ENCODE measurements at places on chromosomes 3 and 15.

GRCh38 chr15:67188551-67189218 lies 65.8 kb downstream of the AAGAB start:
- no peak for DNase-seq

- DNase-seq: no peak
Observed at GRCh38 chr3:140035871-140036270, 100.9 kb downstream of the CLSTN2 start.

- no peak for DNase-seq
Observed at GRCh38 chr3:32759342-32759741, 58.5 kb upstream of the TRIM71 start.

DNA sequence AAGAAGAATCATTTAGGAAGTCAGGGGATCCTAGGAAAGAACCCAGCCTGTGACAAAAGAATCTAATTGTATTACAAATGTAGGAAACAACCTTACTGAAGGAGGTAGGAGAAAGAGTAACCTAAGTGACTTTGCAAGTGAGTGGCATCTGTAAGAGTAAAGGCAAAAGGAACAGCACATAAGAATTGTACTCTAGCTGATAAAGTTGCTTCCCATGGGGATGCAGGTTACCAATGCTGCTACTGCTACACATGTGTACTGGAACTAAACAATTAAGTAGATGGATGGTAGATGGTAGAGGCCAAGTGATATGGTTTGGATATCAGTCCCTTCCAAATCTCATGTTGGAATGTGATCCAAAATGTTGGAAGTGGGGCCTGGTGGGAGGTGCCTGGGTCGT lies 60.8 kb downstream of the OSBPL10 start:
- DNase-seq: no peak

GRCh38 chr3:13880811-13881156 lies 913 bp upstream of the WNT7A start:
- no peak for DNase-seq

- DNase-seq: no peak
Observed at GRCh38 chr15:68442041-68442440, 10.1 kb upstream of the ITGA11 start.

DNA sequence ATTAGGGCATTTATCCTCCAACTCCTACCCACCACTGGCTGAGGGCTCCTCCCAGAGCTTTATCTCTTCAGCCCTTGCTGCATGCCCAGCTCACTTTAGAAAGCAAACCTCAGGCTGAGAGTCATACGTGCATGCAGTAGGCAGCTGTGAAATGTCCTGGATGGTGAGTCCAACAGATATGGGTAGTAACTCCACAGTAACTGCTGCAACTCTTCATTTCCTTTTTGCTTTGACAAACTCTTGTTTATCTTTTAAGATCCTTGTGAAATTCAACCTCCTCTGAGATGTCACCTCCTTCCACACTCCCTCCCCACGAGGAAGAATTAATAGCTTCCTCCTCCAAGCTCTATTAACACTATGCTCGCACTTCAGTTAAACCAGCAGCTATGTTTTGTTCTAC lies 35.9 kb upstream of the CTNNB1 start:
- DNase-seq: no peak

DNA sequence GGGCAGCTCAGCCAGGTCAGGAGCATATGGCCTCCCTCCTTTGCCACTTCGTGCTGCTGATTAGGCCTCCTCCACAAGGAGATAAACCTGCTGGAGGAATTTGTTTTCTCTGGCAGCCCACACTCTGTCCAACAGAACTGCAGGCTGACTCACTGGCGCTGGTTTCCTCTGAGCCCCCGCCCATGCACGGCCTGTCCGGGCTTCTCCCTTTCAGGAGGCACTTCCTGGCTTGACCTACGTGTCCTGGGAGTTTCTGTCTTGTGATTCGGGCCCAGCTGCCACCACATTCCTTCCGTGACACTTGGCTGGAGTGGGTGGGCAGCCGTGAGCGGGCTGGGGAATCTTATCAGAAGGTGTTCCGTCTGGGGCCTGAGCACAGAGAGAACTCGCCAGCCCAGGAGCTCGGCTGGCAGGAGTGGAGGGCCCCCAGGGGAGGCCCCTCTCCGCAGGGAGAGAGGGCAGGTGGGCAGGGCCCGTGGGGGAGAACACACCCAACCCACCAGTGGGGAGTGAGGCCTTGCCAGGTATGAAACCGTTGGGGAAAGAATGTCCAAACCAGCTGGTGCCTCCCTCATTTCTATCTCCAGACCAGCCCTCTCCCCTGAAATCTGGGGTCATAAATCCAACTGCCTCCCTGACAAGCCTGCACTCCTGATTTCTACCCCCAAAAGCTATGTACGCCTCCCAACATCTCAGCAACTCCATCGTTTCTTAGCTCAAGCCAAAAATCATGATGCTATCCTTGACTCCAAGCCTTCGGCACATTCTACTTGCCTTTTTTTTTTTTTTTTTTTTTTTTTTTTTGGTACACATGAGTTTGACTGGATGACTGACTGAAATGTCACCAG lies 110.6 kb upstream of the MEF2A start:
- no peak for DNase-seq

GRCh38 chr3:105853801-105854432 lies 14.9 kb downstream of the CBLB start:
- DNase-seq: no peak

GRCh38 chr3:113111011-113111707 lies 100.2 kb upstream of the BOC start:
- DNase-seq: peak; percentile 1

- DNase-seq: no peak
Observed at GRCh38 chr15:91335702-91336101, 235.6 kb downstream of the SV2B start.

DNA sequence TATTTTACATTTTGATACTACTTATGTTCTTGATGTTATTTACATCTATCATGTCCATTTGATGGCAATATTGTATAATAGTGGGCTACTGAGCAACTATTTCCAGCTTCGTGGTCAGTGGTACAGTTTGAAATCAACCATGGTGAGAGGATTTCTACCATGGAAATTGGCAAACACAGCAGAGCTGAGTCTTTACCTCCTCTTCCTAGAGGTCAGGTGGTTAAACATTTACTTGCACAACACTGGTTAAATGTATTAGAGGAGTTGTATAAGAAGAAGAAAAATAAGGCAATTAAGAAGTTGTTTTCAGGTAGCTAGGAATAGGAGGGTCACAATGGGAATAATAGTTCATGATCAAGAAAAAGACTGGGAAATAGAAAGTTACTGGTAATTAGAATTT lies 7.2 kb upstream of the PPM1L start:
- DNase-seq: no peak

- DNase-seq: no peak
Observed at GRCh38 chr3:78901544-78901943, 866.3 kb downstream of the ROBO1 start.

- no peak for DNase-seq
Observed at GRCh38 chr3:42511736-42512135, 9.3 kb downstream of the VIPR1 start.

GRCh38 chr3:115667738-115668065 lies 44.4 kb downstream of the GAP43 start:
- no peak for DNase-seq

GRCh38 chr3:154151969-154152368 lies 30.8 kb downstream of the ARHGEF26 start:
- no peak for DNase-seq

DNA sequence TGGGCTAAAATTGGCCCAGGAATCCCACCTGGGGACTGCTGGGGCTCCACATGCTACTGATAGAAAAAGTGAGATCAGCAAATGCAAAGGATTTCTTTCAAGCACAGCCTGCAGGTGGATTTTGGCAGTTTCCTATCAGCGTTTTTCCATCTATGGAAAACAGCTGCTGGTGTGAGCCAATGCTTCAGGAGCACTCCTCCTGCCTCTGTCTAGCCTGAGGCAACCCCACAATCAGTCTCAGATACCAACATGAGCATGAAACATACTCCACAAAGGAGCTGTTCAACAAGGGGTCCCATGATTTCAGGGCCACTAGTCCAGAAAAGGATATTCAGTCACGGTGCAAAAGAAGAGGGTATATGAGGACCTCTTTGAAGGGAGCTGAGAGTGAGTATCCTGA lies 311.5 kb upstream of the THBS1 start:
- no peak for DNase-seq

DNA sequence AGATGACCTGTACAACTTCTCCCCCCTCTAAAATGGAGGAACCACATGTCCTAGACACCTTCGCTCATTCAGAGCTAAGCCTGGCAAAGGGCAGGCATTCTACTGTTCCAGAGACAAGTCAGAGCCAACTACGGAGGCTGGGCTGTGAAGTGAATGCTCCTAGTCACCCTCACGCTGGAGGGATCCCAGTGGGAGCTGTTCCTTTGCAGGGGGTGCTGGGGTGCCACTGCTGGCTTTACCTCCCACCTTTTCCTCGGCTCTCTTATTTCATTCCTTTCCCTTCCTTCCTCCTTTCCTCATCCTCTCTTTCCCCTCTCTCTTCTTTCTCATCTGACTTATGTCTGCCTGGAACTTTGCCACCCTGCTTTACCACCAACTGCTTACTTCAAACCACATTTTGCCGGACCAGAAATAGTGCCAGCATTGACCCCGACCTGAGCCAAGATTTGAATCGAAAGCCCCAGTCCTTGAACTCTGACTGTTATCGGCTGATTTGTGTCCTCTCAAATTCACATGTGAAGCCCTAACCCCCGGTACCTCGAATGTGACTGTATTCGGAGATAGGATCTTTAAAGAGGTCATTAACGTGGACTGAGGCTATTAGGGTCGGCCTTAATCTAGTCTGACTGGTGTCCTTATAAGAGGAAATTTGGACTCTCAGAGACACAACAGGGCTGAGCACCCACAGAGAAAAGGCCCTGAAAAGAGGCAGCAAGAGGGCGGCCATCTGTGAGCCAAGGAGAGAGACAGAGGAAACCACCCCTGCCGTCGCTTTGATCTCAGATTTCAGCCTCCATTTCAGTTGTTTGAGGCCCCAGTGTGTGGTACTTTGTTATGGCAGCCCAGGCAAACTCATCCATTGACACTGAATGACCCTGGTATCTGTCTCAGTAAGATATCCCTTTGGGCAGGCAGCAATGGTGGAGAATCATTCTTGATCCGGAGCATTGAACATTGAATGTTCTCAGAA lies 31.3 kb upstream of the TBC1D21 start:
- DNase-seq: no peak

DNA sequence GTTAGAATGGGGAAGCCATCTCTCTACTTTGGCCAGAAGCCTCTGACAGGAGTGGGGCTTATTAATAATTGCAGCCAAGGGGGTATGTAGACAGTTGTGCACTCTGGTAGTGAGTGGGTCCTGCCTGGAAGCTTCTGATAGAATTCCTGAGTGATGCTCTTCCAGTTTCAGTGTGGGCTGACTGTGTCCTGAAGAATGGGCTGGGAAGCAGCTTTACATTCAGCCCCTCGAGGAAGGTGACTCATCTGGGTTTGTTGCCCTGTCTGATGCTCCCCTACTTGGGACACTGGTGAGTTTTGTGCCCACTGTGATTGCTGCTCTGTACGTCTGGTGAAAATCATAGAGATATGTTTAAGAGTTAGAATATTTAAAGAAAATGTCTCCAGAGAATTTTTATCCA lies 444.7 kb upstream of the RBMS3 start:
- no peak for DNase-seq

DNA sequence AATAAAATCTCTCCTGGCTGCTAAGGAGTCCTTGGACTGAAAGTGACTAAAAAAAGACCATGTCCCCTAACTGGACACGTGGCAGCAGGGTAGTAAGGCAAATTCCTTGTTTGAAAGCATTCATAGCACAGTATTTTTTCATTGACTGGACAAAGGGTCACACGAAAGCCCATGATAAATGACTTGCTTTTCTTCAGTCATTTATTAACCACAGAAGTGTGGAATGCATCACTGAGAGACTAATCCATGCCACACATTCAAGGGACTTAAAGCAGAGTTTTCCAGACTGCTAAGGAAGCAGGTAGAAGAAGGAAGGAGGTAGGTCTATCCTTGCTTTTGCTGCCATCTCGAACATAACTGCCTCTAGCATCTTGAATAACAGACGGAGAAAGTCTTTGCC lies 31.2 kb downstream of the CASR start:
- no peak for DNase-seq

DNA sequence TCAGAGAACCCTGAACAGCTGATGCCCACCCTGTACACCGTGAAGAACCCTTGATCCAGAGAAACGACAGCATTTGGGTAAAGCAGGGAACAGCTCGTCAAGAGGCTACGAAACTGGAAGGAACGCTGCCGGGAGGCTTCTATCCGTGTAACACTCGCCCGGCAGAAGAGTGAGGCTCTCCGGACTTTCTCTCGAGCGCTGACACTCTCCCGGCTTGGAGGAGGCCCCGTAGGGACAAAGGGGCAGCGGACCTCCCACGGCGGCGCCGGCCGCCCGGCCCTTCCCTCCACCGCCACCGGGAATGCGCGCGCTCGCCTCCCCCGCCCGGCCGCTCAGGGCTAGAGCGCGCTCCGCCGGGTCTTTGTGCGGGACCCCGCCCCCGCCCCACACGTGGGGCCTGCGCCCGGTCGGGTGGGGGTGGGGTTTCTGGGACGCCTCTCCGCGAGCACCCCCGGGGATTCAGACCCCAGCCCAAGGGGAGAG lies 1.7 kb downstream of the HYAL2 start:
- no peak for DNase-seq

GRCh38 chr3:43958005-43958770 lies 267.4 kb downstream of the ABHD5 start:
- no peak for DNase-seq

GRCh38 chr3:177838766-177839350 lies 641.6 kb upstream of the TBL1XR1 start:
- DNase-seq: no peak

DNA sequence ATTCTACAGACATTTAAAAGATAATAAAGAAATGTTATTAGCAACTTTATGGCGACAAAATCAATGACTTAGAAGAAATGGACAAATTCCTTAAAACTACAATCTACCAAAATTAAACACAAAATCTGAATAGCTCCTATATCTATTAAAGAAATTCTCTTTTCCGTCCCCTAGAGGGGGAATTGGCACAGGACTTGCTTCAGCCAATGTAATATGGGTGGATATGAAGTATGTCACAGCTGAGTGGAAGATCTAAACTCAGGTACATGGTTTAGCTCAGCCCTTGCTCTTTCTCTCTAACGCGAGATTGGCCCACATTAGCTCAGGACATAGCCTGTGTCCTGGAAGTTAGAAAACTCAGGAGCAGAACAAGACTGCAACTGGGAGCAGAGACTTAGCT lies 79.3 kb downstream of the DNAH12 start:
- DNase-seq: no peak

GRCh38 chr3:52210550-52211046 lies 12.6 kb downstream of the ALAS1 start:
- DNase-seq: no peak

DNA sequence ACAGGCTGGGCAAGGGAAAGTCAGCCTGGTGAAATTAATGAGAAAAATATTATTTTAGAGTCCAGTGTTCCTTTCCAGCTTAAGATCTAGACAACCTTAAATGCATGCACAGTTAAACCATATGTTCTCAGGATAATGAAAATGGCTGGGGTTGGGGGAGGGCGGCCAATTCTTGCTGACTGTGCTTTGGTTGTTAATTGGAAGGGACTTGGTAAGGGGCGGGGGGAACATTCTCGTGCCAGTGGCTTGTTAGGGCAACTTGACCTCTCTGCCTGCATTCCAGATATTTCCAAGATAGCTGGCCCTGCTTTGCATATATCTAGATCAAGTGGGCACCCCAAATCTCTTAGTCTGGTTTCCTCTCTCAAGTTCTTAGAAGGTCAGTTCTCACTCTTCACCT lies 112.5 kb downstream of the TOP2B start:
- no peak for DNase-seq

All from stimulated activated CD4-positive, alpha-beta T cell treated with anti-CD3 and anti-CD28 coated beads, Interleukin-15, amount 100 ng/mL, for 48 hours (primary cell).